Esophagus squamous epithelium (tissue), 5 donors: ENCODE measurements at places on chromosomes 7 and 10.

- no peak for DNase-seq
Measured at GRCh38 chr10:130485236-130485957, 349.2 kb downstream of the GLRX3 start.

DNA sequence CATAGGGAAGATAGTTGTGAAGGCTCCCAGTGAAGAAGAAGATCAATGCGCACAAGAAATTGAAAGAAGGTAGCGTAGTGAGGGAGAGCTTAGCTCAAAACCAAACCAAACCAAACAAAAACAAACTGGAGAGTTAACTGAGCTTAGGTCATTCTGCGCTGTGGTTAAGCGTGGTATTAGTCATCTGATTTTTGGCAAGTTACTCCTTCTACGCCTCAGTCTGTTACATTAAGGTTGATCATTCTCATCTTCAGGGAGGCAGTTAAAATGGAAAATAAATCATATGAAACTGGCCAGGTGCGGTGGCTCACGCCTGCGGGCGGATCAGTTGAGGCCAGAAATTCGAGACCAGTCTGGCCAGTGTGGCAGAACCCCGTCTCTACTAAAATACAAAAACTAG lies 259.7 kb downstream of the EXOC4 start:
- DNase-seq = no peak

- DNase-seq = no peak
Measured at GRCh38 chr7:130838738-130839137, 104.7 kb upstream of the KLF14 start.

- DNase-seq = no peak
Measured at GRCh38 chr10:87668324-87669074, 8.8 kb downstream of the PAPSS2 start.

DNA sequence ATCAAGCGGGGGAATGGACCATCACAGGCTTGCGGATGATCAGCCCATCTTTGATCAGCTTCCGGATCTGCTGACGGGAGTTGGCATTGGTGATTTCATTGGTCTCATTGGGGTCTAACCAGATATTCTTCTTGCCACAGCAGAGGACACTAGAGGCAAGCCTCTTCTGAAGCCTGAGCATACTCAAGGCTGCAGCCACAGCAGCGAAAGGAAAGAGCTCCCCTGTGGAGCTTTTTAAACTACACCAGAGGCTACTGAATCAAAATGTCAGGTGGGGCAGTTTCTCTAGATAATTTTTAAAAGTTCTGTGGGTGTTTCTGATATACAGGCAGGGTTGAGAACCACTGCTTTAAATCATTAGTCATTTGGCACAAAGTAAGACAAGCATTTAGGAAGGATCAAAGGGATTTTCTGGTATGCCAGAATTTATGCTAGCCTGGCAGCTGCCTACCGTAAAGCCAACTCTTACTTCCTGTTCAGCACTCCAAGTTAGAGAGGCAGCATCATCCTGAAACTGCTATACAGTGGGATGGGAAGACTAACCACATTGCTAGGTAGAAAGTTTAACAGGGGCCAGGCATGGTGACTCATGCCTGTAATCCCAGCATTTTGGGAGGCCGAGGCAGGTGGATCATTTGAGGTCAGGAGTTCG lies 7.0 kb downstream of the NAPEPLD start:
- DNase-seq = no peak
